ENCODE measurements at places on chromosomes 1 and 21.

GRCh38 chr21:27268290-27268689 lies 301.4 kb upstream of the ADAMTS5 start:
- DNase-seq = no peak

GRCh38 chr1:153431928-153432327 lies 15.6 kb downstream of the S100A7A start:
- no peak for DNase-seq

GRCh38 chr1:10516925-10517676 lies 42.4 kb downstream of the PEX14 start:
- DNase-seq = no peak

DNA sequence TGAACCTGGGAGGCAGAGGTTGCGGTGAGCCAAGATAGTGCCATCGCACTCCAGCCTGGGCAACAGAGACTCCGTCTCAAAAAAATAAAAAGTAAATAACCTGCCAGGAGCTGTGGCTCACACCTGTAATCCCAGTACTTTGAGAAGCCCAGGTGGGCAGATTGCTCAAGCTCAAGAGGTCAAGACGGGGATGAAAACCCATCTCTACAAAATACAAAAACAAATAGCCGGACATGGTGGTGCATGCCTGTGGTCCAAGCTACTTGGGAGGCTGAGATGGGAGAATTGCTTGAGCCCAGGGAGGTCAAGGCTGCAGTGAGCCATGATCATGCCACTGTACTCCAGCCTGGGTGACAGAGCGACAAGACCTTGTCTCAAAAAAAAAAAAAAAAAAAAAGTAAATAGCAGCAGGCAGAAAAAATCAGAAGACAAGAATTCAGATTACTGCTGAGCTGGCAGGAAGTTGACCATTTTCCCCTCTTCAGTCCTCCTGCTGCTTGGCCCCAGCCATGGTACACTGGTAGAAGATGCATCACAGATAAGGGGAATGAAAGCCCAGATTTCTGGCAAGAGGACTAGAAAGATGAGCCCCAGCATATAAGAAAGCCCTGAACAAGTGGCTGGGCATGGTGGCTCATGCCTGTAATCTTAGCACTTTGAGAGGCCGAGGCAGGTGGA lies 97.6 kb downstream of the TOMM20 start:
- no peak for DNase-seq

GRCh38 chr1:31248276-31248675 lies 8.6 kb upstream of the NKAIN1 start:
- no peak for DNase-seq

DNA sequence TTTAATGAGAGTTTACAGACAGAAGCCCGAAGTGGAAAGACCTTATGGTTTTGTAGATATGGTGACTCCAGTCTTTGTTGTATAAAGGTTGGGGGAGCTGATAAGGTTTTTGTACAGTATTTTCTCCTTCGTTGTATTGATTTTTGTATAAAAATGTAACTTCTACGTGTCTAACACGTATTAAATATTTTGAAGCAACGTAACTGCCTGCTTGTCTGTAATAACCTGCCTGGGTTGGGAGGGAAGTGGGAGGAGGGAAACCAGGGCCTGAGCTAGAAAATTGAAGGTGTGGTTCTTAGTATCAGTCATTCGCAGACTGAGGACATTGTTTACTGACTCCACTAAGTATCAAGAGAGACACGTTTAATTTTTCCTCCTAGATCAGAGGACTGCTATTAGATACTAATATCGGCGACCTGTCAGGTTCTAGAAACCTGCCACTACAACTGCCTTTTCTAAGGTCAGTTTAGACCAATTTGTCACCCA lies 2.2 kb downstream of the IER5 start:
- no peak for DNase-seq

DNA sequence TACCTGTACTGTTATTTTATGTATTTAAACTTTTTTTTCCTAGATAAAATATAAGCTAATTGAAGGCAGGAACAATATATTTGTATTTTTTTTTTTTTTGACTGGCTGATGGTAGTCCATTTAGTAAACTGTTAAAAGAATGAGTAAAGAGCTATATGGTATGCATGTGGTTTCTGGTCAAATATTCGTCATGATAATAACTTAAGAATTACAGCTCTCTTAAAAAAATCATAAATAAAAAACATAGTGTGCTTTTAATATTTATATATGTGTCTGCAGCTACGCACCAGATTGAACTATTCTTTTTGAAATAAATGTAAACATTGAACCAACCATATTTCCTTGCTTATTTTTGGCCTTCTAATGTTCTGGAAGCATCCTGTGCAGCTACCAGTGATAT lies 272.3 kb upstream of the C1orf105 start:
- no peak for DNase-seq

- no peak for DNase-seq
Observed at GRCh38 chr1:8077602-8078001, 51.5 kb upstream of the ERRFI1 start.

DNA sequence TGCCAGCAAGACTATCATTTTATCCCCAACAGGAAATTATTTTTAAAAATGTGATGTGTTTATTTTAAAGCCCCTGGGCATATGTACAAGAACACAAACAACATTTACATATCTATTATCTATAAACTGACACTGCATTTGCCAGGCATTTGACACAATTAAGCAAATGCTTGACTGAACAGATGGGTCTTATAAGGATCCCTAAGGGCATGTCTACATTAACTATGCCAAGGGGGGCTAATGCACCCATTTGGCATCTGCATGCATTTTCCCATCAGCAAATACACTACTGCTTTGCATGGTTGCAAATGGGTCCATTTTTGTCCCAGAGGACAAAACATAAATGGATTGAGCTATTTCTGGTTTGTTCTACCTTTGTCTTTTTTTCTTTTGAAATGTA lies 884.8 kb upstream of the B3GALT2 start:
- DNase-seq = no peak

DNA sequence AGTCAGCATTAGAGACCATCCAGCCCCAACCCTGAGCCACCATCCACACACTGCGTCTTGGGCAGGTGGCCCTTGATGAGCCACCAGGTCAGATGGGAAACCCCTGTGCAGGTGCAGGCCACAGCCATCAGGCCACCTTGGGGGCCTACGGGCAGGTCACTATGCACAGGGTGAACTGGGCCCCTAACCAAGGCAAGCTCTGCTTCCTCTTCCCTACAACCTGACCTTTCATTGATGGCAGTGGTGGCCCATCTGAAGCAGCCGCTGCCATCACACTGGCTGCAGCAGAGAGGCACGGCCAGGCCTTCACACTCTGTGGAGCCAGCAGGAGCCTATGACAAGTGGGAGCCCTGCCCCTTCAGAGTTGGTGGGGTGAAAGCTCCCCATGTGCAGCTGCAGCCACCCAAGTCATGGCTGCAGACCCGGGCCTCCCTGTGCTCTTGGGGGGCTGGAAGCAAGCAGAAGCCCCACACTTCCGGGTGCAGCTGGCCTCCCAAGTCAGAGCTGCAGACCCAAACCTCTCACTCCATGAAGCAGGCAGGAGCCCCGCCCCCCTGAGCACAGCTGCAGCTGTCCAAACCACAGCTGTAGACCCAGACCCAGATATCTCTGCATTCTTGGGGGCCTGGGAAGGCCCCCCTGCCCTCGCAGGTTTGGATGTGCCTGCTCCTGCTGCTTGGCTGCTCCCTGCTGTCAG lies 681.5 kb downstream of the MATN1 start:
- no peak for DNase-seq

GRCh38 chr1:23376890-23377811 lies 7.5 kb upstream of the ZNF436 start:
- DNase-seq = no peak

DNA sequence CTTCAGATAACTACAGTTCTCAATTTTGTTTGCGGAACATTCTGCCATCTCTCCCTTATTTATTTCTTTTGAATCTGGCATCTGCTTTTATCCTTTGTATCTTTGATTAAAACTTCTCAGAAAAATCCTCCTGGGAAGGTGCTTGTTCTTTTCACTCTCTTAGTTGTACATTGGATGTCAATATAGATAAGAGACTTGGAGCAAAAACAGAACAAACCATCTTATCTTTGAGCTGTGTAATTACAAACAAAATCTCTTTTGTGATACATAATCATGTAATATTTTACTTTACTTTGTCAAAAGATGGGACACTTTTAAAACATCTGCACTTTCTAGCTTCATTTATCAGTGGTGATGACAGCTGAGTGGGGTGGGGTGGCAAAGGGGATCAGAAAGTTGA lies 307.2 kb upstream of the LYPLAL1 start:
- DNase-seq = no peak

GRCh38 chr21:36330904-36331303 lies 10.9 kb downstream of the MORC3 start:
- no peak for DNase-seq

Measured in glomerular endothelial cell (primary cell).